ENCODE measurements at places on chromosomes 7 and 10.

DNA sequence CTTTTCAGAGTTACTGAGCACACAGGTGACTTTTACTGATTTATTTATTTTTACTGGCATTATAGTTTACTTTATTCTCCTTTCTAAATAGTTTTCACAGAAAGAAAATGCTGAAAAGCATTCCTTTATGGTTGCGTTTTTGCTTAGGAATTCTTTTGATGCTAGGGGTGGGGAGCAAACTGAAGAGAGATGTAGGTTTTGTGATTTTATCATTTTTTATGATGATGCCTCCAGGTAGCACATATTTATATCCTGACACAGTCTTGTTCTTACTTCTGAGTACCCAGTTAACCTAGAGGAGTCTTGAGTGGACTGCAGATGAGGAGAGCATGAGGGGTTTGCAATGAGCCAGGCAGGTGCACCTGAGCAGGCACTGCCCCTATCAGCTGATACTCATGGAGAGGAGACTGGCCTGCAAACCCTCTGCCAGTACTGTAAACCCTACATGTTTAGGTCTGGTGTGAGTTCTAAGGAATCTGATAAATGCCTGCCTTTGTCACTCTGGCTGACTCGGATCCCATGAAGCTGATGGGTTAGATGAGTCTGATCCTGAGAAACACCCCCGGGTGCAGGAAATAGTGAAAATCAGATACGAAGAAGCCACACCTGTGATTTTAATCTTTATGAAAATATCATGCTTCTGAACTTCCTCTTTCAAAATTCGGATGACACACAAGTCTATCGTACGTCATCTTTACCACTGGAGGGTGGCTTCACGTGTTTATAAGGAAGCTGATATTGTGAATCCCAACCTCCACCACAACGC is 302.9 kb downstream of the WDR37 start:
- DNase-seq: no peak
- H3K27me3 ChIP-seq: peaks cover 17% of the 10 kb centered on the region
- no peak overlapping the region for H3K27ac ChIP-seq

- no peaks in the 10 kb centered on the region for H3K36me3 ChIP-seq
- H3K27ac ChIP-seq: no peak overlapping the region
- no peaks in the 10 kb centered on the region for H3K4me1 ChIP-seq
- H3K27me3 ChIP-seq: peaks cover 3% of the 10 kb centered on the region
Observed at GRCh38 chr7:103811997-103812396, 177.5 kb downstream of the RELN start.

GRCh38 chr10:72335394-72336258 is 19.1 kb downstream of the DNAJB12 start:
- peaks cover 75% of the 10 kb centered on the region for H3K4me1 ChIP-seq
- peaks cover 44% of the 10 kb centered on the region for H3K36me3 ChIP-seq
- H3K27me3 ChIP-seq: no peaks in the 10 kb centered on the region
- H3K4me3 ChIP-seq: peak overlapping the region; percentile 53

- no peak overlapping the region for H3K27ac ChIP-seq
- no peaks in the 10 kb centered on the region for H3K36me3 ChIP-seq
- DNase-seq: no peak
Observed at GRCh38 chr7:28685242-28685643, 272.9 kb downstream of the TRIL start.

DNA sequence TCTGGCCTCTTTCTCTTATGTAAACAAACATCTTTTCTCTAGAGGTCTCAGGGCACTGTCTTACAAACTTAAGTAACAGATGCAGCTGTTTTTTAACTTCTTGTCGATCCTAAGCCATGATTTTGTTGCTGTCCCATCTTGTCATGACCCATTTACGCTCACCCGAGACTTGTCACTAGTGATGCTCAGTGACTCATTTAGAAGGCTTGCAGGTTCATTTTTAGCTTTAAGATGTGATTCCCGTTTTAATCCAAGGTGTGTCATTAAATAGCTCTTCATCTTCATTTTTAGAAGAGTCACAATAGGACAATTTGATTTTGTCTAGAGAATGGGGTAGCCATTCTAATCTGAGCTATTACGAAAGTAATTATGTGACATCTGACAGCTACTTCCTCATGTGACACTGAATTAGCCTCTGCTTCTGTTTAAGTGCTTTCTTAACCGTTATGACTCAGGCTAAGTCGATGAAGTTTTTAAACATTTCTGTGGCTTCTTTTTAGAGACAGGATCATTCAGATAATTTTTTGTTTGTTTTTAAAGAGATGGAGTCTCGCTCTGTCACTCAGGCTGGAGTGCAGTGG is 42.7 kb downstream of the SPDYE5 start:
- DNase-seq: no peak
- peaks cover 11% of the 10 kb centered on the region for H3K4me1 ChIP-seq
- no peaks in the 10 kb centered on the region for H3K27me3 ChIP-seq
- peak overlapping the region; percentile 9 for H3K27ac ChIP-seq

DNA sequence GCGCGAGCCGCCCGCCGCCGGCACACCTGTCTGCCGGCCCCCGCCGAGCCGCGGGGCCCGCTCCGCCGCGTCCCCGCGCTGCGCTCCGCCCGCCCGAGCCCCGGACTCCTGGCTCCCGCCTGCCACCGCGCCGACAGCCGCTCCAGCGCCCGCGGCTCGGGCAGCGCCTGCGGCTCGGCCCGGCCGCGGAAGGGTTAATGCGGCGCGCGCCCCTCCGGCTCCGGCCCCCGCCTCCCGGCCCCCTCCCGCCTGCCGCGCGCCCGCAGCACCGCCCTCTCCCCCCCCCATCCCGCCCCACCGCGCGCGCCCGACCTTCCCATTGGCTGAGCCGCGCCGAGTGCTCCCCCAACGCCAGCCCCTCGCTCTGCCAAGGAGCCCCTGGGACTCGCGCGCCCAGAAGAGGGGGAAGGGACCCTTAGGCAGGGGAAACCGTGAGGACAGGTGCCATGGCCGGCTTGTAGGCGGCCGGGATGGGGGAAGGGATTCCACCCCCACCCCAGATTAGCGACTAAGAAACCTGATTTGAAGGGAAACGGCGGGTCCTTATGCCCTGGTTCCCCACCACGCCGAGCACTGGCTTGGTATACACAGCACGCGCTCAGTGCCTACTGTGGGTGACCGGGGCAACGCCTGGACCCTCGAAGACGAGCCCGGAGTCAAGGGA is at the start of gene KCNH2:
KCNH2 (minus strand) TSS at position 196 of the 664 bp plus-strand sequence. CDS start 408 bp downstream, outside the sequence.
- H3K36me3 ChIP-seq: peaks cover 2% of the 10 kb centered on the region
- DNase-seq: no peak
- H3K4me1 ChIP-seq: peaks cover 27% of the 10 kb centered on the region
- H3K27ac ChIP-seq: no peak within 1 kb of the TSS
- peaks cover 59% of the 10 kb centered on the region for H3K27me3 ChIP-seq

GRCh38 chr7:5448378-5449037 is 24.9 kb upstream of the TNRC18 start:
- no peak overlapping the region for H3K27ac ChIP-seq

DNA sequence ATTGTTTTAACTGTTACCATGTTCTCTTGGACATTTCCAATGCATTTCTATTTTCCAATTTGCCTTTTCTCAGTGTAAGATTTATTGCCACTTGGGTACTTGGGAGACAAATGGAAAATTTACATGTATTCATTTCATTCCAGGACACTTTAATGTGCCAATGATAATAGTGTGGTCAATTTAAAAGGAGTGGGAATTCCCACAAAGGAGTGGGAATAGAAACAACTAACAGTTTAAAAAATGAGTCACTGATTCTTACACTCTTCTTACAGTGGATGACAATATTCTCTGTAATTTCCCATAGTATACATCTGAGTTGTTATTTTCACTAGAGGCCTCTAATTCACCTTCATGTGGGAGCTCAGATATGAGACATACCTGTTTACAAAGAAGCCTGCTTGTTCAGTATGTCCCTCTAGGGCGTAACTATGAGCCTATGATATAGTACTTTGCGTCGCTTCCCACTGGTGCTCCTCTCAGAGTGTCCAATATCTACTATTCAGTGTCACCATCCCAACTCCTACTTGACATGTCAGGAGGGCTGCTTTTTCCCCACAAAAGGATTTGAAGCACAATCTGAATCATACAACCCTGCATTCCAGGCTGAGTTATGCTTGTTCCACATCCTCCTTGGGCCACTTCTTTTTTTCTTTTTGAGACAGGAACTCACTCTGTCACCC is 301.3 kb downstream of the PHTF2 start:
- DNase-seq: no peak
- H3K27ac ChIP-seq: no peak overlapping the region
- no peaks in the 10 kb centered on the region for H3K4me1 ChIP-seq

- peaks cover 9% of the 10 kb centered on the region for H3K27me3 ChIP-seq
- DNase-seq: no peak
- H3K27ac ChIP-seq: no peak overlapping the region
- H3K4me1 ChIP-seq: peaks cover 59% of the 10 kb centered on the region
- no peak overlapping the region for H3K4me3 ChIP-seq
Observed at GRCh38 chr7:365593-365992, 75.6 kb downstream of the FOXL3 start.

- H3K4me3 ChIP-seq: no peak overlapping the region
- H3K36me3 ChIP-seq: peaks cover 5% of the 10 kb centered on the region
- H3K27ac ChIP-seq: no peak overlapping the region
- no peaks in the 10 kb centered on the region for H3K27me3 ChIP-seq
Observed at GRCh38 chr7:40047661-40048060, 86.8 kb downstream of the MPLKIP start.

DNA sequence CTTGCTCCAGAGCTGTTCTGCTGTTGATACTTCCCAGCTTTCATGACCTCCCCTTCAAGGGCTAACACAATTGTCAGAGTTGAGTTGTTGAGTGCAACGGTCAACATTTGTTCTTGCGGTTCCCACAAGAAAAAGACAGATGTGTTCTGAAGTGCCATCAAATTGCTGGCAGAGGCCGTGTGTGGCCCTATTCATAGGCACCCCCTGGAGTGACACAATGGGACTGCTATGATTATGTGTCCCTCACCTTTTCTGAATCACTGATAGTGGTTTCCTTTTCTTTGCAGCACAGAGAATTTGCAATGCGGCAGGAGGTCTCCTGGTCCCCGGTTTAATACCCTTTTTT is 5.8 kb upstream of the IGFBP1 start:
- H3K36me3 ChIP-seq: no peaks in the 10 kb centered on the region
- no peak overlapping the region for H3K4me3 ChIP-seq
- H3K27ac ChIP-seq: no peak overlapping the region
- no peaks in the 10 kb centered on the region for H3K4me1 ChIP-seq
- DNase-seq: no peak
- H3K27me3 ChIP-seq: peaks cover 23% of the 10 kb centered on the region

GRCh38 chr10:122721111-122721510 is 21.5 kb upstream of the C10orf120 start:
- H3K4me1 ChIP-seq: peaks cover 5% of the 10 kb centered on the region
- H3K36me3 ChIP-seq: no peaks in the 10 kb centered on the region
- H3K4me3 ChIP-seq: no peak overlapping the region

Data from activated CD4-positive, alpha-beta memory T cell treated with anti-CD3 and anti-CD28 coated beads, Interleukin-2, amount 10 ng/mL, durations not matched to agents 7 days and 5 days (primary cell).